Activated naive CD8-positive, alpha-beta T cell treated with anti-CD3 and anti-CD28 coated beads, Interleukin-2, amount 10 ng/mL, durations not matched to agents 7 days and 5 days (primary cell): ENCODE measurements at places on chromosomes 16 and 17.
A peak's percentile ranks its signal among the peaks of the same experiment; 100 is the strongest.

- DNase-seq = no peak
These were observed 53.3 kb upstream of the CCL2 start for GRCh38 chr17:34201767-34202166.

DNA sequence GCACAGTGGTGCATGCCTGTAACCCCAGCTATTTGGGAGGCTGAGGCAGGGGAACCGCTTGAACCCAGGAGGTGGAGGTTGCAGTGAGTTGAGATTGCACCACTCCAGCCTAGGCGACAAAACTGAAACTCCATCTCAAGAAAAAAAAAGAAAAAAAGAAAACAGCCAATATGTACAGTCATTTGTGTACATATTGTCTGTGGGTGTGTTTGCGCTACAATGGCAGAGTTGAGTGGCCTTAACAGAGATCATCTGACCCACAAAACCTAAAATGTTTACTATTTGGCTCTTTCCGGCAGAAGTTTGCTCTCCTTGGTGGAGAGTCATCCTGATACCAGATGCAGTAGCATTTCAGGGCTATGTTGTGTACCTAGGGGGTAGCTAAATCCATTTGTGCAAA lies 57.9 kb downstream of the ARSG start:
- no peak for DNase-seq

- no peak for DNase-seq
These were observed 76.0 kb upstream of the ZNF423 start for GRCh38 chr16:49931916-49932315.

GRCh38 chr17:13508896-13509295 lies 92.8 kb downstream of the HS3ST3A1 start:
- DNase-seq = no peak

- no peak for DNase-seq
These were observed 22.0 kb downstream of the EARS2 start for GRCh38 chr16:23534868-23535860.

DNA sequence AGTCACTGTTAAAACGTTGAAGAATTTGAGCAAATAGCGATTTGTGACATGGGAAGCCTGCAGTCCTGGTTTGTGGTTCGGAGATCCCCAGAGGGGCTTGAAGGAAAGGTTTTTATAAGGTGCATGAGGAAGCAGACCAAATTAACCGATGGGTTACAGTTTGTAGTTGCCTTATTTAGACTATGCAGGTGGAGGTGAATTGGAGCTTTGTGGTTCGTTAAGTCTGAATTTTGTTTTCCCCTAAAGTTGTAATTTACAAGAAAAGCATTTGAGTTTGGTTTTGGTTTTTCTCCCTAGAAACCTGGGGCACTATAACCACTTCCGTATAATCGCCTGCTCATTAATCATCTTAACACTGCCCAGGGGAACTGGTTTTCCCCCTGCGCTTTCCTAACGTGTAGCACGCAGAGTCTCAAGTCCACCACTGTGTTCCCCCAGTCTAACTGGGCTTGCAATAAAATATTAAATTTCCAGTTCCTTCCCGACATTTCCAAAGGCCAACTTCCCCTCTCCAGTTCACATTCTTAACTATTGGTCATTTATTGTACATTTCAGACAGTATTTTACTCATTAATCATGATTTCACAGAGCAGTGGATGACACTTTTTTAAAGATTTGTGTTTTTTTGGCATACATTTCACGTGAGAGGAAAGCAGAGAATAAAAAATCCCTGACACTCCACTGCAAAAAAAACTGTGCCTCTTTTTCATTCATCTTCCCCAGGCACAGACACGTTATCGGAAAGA lies 932 bp downstream of the ZNF267 start:
- no peak for DNase-seq

GRCh38 chr16:13733561-13733960 lies 186.4 kb upstream of the ERCC4 start:
- DNase-seq = no peak

DNA sequence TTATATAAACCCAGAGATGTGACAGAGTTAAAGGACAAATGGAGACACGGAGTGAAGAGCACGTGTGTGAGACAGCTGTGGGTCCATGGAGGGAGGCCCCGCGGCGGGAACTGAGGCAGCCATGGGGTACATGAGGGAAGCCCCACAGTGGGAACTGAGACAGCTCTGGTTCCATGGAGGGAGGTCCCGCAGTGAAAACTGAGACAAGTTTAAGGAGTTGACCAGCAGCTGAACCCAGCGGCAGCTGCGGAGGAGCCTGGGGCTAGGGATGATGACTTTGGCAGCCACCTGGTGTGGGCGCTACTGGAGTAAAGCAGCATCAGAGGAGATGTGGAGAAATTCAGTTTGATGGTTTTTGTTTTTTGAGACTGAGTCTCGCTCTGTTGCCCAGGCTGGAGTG lies 185.1 kb downstream of the RPTOR start:
- DNase-seq = no peak

- DNase-seq = no peak
These were observed 3.7 kb upstream of the ERN1 start for GRCh38 chr17:64133546-64134215.

GRCh38 chr17:8056232-8056975 lies 17.5 kb downstream of the ALOX15B start:
- peak; percentile 38 for DNase-seq

- DNase-seq = no peak
These were observed at the start of gene KREMEN2 for GRCh38 chr16:2963723-2964474. TSS of gene KREMEN2 (plus strand) at chr16:2964275. CDS start at chr16:2964521, 246 bp downstream.

DNA sequence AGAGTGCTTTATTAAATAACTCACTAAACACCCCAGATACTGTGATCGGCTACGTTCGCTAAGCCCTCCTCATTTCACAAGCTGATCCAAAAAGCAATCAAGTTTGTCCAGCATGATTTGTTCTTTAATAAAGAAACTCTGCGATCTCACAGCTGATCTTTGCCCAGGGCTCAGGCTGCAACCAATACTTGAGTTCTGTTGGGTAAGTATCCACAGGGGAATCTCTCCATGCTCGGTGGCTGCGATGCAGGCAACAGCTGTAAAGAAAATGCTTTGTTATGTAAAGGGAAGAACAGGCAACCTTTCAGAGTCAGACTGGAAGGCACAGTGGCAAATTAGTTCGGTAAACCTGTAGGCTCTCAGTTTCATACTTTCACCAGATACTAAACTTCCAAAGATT lies 67.5 kb downstream of the SHISA6 start:
- DNase-seq = no peak

- DNase-seq = no peak
These were observed 26.1 kb downstream of the ZFPM1 start for GRCh38 chr16:88478889-88479792.

DNA sequence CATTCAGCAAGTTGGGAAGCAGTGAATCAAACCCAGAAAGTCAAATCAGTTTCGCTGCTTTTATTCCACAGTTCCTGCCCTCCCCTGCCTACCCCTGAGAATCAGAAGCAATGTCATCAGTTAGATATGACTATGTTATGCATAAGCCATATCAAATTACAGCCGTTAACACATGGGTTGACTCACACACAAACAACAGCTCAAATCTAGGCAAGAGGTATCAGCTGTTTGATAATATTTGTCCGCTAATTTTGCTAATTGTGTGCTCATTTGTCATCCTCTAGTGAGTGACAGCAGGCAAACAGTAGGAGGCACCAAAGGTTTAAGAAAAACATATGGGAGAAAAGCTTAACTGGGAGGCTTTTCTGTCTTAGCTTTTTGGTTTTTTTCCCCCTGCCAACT lies 327.4 kb upstream of the CCL2 start:
- DNase-seq = no peak

DNA sequence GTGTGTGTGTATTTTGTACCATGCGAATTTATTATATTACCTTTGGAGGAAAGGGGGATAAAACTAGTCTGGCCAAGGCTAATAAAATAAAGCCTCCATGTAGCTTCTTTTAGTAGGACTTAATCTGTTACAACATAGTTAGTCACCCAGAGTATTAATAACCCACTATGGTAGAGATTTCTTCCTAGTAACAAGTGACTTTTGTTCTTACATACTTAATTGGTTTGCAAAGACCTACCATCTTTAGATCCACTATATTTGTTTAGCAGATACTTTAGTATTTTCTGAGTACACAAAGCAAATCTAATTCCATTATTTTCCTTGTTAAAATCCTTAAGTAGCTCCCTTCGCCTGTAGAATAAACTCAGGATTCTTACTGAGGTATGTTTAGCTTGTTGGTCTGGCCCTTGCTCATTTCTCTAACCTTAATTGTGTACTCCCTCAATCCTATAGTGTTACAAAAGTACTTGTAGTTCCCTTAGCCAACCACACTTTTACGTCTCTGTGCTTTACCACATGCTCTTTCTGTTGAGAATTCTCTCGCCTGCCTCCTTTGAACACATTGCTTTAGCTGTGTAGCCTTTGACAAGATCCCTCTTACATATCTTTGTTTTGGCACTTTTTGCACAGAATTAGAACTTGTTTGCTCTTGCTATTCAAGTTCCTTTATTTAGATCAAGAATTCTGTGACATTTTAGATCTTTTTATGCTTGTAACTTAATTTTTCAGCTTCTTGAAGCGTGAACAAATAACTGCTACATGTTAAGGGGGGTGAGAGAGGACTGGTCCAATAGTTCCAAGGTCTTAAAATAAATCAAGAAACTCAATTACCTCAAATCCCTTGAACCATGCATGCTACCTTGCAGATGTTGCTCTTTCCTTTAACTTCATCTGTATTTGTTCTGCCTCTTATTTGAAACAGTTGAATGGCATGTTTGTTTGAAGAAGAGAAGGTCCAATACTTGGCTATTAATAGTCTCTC lies 23.8 kb downstream of the CLTC start:
- no peak for DNase-seq

- no peak for DNase-seq
These were observed 35.2 kb downstream of the TSC2 start for GRCh38 chr16:2082983-2083364.

DNA sequence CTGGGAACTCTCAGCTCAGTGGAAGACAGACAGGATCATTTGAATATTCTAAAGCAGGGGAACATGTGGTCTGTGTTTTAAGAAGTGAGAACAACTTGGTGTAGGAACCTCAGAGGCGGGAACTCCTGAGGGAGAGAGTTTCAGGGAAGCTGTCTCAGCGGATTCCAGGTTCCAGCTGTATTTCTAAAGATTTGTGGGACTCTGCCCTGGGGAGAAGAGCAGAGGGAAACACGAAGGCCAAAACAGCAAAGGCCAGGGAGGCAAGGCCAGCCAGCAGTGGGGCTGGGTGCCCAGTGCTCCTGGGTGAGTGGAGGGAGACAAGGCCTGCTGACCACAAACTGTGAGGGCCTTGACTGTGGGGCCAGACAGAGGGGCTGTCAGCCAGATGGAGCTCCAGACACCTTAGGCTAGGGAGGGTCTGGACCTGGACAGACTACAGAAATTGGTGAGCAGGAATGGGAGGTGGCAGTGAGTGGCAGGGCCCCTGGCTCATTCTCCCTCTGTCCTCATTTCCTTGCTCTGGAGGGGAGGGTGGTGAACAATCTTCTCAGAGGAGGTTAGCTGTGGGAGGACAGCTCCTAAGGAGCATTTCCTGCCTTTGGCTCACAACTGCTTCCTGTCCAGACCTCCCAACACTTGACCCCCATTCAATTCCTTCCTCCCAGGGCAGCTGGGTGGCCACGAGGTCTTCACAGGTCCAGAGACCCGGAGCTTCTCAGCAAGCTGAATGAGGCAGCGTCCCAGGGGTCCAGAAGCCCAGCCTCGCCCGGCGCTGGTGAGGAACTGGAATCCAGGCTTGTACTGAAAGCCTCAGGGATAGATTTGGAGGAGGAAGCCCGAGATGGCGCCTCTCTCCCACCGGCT lies 21.0 kb upstream of the FZD2 start:
- no peak for DNase-seq

- DNase-seq = no peak
These were observed 9.0 kb downstream of the TAT start for GRCh38 chr16:71567931-71568330.

DNA sequence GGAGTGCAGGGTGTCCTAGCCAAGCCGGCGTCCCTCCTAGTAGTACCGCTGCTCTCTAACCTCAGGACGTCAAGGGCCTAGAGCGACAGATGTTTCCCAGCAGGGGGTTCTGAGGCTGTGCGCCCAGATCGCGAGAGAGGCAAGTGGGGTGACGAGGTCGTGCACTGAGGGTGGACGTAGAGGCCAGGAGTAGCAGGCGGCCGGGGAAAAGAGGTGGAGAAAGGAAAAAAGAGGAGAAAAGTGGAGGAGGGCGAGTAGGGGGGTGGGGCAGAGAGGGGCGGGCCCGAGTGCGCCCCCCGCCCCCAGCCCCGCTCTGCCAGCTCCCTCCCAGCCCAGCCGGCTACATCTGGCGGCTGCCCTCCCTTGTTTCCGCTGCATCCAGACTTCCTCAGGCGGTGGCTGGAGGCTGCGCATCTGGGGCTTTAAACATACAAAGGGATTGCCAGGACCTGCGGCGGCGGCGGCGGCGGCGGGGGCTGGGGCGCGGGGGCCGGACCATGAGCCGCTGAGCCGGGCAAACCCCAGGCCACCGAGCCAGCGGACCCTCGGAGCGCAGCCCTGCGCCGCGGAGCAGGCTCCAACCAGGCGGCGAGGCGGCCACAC lies at the start of gene MMP2:
Gene MMP2 (plus strand): TSS at position 372 of the 603 bp plus-strand sequence. CDS start 282 bp downstream, outside the sequence.
- no peak for DNase-seq

DNA sequence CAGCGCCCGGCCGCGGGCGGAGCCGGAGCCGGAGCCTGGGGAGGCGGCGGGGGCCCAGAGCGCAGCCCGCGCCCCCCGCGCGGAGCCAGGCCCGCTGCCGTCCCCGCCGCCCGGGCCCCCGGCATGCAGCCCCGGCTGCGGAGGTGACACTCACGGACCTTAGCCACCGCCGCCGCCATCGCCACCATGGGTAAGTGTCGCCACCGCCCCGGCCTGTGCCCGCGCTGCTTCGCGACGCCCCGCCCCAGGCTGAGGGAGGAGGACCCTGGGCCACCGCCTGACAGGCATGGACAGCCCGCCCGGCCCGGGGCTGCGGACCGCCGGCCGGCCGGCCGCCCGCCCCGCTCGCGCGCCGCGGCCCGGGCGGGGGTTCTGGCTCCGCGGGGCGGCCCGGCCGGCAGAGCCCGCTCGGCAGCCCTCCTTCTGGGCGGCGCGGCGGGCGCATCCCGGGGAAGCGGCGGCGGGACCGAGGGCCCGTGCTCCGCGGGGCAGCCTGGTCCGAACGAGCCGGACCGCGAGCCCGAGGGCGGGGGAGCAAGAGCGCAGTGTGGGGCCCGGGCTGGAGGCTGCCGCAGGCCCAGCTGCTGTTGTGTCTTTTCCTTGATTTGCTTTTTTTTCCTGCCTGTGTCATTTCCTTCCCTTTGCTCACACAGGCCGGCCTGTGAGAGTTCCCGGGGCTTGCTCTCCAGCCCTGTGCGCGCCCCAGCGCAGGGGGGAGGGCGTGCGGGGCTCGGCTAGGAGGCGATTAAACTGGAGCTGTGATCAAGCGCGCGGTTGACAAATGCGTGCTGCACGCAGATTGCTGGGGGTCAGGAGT lies 565 bp downstream of the MAP3K3 start:
- peak; percentile 61 for DNase-seq

DNA sequence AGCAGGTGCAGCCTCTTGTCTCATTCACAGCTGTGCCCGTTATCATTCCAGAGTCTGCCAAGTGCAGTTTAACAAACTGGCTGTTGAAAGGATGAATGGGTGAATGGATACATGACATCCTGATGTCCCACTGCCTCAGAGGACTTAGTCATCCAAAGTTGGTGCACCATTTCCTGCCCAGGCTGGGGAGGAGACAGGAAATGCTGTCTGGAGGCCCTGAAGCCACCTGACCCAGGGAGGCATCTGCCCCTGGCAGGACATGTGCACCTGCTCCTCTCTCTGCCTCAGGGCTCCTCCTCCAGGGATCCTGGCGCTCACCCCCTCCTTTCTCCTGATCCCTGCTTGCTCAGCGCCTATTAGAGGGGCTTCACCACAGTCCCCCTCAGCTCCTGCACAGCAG lies 1.8 kb upstream of the CD300C start:
- peak; percentile 50 for DNase-seq

- DNase-seq = no peak
These were observed 6.6 kb upstream of the KPNB1 start for GRCh38 chr17:47643116-47643515.
